Osteoblast (primary cell): ENCODE measurements at places on chromosomes 11 and 22.

GRCh38 chr11:75154646-75155569 lies 4.0 kb downstream of the SLCO2B1 start:
- H3K27ac ChIP-seq = no peak overlapping the region
- DNase-seq = no peak
- no peaks in the 10 kb centered on the region for H3K36me3 ChIP-seq
- H3K4me3 ChIP-seq = no peak overlapping the region

- H3K27ac ChIP-seq = no peak overlapping the region
- no peak for DNase-seq
- H3K4me1 ChIP-seq = no peaks in the 10 kb centered on the region
- peaks cover 12% of the 10 kb centered on the region for H3K27me3 ChIP-seq
- no peak overlapping the region for H3K4me3 ChIP-seq
Measured at GRCh38 chr22:22842085-22842484, 45.5 kb upstream of the IGLL5 start.

DNA sequence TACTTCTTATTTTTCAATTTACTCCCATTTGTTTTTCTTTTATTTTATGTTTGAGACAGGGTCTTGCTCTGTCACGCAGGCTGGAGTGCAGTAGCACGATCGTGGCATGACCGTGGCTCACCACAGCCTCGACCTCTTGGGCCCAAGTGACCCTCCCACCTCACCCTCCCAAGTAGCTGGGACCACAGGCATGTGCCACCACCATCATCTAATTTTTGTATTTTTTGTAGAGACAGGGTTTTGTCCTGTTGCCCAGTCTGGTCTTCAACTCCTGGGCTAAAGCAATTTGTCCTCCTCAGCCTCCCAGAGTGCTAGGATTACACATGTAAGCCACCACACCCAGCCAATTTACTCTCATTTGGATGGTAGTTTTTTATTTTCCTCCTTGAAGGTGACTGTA lies 679.3 kb upstream of the CCDC179 start:
- H3K4me1 ChIP-seq = no peaks in the 10 kb centered on the region
- H3K27ac ChIP-seq = no peak overlapping the region
- H3K4me3 ChIP-seq = no peak overlapping the region

DNA sequence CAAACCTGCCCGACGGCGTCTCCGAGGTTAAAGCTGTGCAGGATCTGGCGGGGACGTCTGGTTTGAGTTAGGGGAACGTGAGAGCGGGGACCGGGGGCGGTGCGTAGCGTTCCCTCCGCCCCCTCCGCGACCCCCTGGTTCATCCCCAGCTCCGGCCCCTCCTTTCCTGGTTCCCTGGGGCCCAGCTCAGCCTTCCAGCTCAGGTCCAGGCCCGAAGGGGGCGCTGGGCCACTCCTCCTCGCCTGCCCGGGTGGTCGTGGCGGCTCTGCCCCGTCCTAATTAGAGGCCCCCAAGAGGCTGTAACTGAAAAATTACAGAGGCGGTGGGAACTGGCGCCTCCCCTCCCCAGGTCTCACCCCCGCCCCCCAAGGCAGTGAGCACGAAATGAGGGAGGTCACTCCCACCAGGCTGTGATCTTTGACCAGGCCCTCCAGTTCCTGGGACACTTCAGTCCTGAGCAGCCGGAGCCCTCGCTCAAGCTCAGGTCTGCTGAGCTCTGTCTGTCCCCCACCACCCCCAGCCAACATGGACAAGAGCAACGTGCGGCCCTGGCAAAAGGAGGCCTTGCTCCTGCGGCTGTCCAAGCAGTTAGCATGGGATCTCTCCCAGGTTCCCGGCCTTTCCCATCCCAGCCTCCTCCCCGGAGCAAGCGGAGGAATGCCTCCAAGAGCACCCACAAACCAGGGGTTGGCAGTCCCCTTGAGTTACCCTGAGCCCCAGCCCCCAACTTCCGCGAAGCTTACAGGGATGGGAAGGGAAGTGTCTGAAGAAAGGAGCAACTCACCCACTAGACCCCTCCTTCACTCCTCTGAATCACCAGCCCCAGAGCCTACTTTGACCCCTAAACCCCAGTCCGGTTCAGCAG lies 3.3 kb downstream of the CD248 start:
- H3K27ac ChIP-seq = peak overlapping the region; percentile 94
- H3K4me3 ChIP-seq = peak overlapping the region; percentile 75
- no peaks in the 10 kb centered on the region for H3K27me3 ChIP-seq
- no peaks in the 10 kb centered on the region for H3K36me3 ChIP-seq
- peak; percentile 83 for DNase-seq

GRCh38 chr11:17989306-17989705 lies 23.5 kb downstream of the SERGEF start:
- DNase-seq = no peak
- H3K27ac ChIP-seq = no peak overlapping the region
- H3K4me1 ChIP-seq = peaks cover 13% of the 10 kb centered on the region

DNA sequence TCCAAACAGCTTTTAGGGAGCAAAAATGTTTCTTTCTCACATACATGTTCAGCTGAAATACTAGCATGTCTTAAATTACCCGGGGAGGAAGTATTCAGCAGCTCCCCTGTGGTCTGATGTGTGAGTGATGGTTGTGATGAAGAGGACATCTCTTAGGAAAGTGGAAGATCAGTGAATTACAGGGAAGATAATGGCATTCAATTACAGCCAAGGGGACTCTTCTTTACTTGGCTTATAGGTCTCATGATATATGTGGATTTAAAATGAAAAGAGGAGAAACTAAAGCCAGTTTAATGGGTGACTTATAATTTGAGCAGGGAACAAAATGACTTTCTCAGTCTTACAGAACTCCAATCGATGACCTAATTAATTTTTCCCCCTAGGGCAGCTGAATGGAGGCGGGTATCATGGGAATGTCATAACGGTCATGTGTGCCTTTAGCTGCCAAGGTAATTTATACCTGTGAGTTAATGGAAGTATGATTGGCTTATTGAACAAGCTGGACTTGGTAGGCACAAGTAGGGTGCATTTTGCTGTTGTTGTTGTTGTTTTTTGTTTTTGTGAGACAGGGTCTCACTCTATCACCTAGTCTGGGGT lies 198.8 kb downstream of the HIPK3 start:
- DNase-seq = no peak
- peaks cover 11% of the 10 kb centered on the region for H3K4me1 ChIP-seq
- H3K36me3 ChIP-seq = no peaks in the 10 kb centered on the region
- no peaks in the 10 kb centered on the region for H3K27me3 ChIP-seq
- H3K4me3 ChIP-seq = no peak overlapping the region

- no peak for DNase-seq
- H3K4me3 ChIP-seq = no peak overlapping the region
- H3K27me3 ChIP-seq = no peaks in the 10 kb centered on the region
- no peaks in the 10 kb centered on the region for H3K36me3 ChIP-seq
- H3K27ac ChIP-seq = peak overlapping the region; percentile 61
Measured at GRCh38 chr11:130635937-130636630, 187.6 kb downstream of the ADAMTS15 start.

DNA sequence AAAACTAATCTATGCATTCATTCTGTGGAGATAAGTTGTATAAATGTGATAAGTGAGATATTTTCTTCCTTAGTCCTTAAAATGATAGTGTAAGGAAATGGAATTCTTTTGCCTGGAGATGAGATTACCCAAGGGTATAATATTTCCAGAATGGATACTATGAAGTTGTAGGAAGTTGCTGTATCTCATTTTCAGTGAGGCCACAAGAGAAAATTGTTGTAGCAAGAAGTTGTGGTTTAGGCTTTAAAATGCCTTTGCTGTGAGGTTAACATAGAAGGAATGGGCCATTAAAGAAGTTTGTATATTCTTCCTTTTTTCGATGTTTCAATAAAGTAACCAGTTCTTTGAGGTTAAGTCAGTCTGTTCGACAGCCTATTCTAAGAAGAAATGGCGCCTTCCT lies 50.7 kb upstream of the LIN7C start:
- no peaks in the 10 kb centered on the region for H3K36me3 ChIP-seq
- no peaks in the 10 kb centered on the region for H3K27me3 ChIP-seq
- H3K27ac ChIP-seq = peak overlapping the region; percentile 62
- peaks cover 17% of the 10 kb centered on the region for H3K4me1 ChIP-seq
- DNase-seq = no peak

GRCh38 chr11:8276528-8276927 lies 12.8 kb upstream of the LMO1 start:
- H3K27ac ChIP-seq = no peak overlapping the region
- H3K36me3 ChIP-seq = no peaks in the 10 kb centered on the region
- DNase-seq = peak; percentile 23

GRCh38 chr11:94768602-94769541 lies 716 bp downstream of the AMOTL1 start:
- peak overlapping the region; percentile 74 for H3K27ac ChIP-seq
- H3K4me3 ChIP-seq = peak overlapping the region; percentile 91
- no peaks in the 10 kb centered on the region for H3K27me3 ChIP-seq

- peaks cover 25% of the 10 kb centered on the region for H3K4me1 ChIP-seq
- no peaks in the 10 kb centered on the region for H3K27me3 ChIP-seq
- peak overlapping the region; percentile 81 for H3K27ac ChIP-seq
Measured at GRCh38 chr11:29173660-29174062, 843.2 kb downstream of the KCNA4 start.

GRCh38 chr11:24478718-24479117 lies 18.1 kb upstream of the LUZP2 start:
- H3K4me3 ChIP-seq = no peak overlapping the region
- no peaks in the 10 kb centered on the region for H3K4me1 ChIP-seq
- no peak for DNase-seq
- no peaks in the 10 kb centered on the region for H3K27me3 ChIP-seq
- H3K27ac ChIP-seq = no peak overlapping the region
- H3K36me3 ChIP-seq = no peaks in the 10 kb centered on the region

DNA sequence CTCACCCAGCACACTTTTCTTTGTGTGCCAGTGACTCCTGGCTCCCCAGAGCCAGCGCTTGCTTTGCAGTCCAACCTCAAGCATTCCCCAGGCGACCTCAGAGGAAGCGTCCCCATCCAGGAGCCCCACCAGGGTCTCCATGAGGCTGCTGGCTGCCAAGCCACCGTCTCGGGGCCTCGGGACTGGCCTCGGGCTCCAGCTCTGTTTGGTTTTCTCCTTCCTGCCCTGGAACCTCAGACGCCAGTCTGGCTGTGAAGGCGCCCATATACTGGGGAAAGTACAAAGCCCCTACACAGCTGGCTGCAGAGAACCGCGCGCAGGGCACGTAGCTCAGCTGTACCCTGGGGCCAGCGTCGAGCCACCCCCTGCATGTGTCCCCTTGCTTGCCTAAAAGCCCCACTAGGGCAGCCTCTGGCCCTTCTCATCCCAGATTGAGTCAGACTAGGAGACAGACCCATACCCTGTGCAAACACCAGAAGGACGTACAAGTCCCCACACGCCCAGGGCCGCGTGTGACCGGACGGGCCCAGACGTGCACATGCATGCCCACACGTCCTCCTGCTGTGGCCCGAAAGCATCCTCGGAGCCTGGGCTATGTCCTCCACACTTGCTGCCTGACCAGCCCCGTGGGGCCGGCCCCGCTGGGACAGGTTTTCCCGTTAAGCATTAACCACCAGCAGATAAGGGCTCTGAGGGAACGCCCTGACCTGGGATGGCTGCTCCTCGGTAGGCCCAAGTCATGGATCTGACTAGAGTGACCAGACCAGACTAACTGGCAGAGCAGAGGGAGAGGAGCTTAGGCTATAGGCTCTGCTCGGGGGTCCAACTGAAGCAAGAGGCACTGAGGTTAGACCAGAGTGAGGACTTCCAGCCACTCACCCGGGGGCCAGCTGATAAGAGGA lies 4.2 kb upstream of the SYT8 start:
- H3K36me3 ChIP-seq = no peaks in the 10 kb centered on the region
- H3K4me1 ChIP-seq = peaks cover 50% of the 10 kb centered on the region
- H3K4me3 ChIP-seq = no peak overlapping the region
- H3K27ac ChIP-seq = no peak overlapping the region
- H3K27me3 ChIP-seq = no peaks in the 10 kb centered on the region

DNA sequence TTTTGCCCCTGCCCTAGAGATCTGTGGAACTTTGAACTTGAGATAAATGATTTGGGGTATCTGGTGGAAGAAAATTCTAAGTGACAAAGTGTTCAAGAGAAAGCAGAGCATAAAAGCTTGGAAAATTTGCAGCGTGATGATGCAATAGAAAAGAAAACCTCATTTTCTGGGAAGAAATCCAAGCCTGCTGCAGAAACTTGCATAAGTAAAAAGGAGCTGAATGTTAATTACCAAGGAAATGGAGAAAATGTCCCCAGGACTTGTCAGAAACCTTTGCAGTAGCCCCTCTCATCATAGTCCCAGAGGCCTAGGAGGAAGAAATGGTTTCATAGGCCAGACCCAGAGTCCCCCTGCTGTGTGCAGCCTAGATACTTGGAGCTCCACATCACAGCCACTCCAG lies 686.9 kb downstream of the FAM181B start:
- DNase-seq = no peak
- H3K4me3 ChIP-seq = no peak overlapping the region
- no peaks in the 10 kb centered on the region for H3K27me3 ChIP-seq
- no peaks in the 10 kb centered on the region for H3K4me1 ChIP-seq
- H3K36me3 ChIP-seq = no peaks in the 10 kb centered on the region

- H3K4me1 ChIP-seq = peaks cover 6% of the 10 kb centered on the region
- H3K27ac ChIP-seq = no peak overlapping the region
- DNase-seq = no peak
- no peak overlapping the region for H3K4me3 ChIP-seq
- no peaks in the 10 kb centered on the region for H3K36me3 ChIP-seq
Measured at GRCh38 chr11:33412241-33412640, 155.1 kb downstream of the HIPK3 start.

DNA sequence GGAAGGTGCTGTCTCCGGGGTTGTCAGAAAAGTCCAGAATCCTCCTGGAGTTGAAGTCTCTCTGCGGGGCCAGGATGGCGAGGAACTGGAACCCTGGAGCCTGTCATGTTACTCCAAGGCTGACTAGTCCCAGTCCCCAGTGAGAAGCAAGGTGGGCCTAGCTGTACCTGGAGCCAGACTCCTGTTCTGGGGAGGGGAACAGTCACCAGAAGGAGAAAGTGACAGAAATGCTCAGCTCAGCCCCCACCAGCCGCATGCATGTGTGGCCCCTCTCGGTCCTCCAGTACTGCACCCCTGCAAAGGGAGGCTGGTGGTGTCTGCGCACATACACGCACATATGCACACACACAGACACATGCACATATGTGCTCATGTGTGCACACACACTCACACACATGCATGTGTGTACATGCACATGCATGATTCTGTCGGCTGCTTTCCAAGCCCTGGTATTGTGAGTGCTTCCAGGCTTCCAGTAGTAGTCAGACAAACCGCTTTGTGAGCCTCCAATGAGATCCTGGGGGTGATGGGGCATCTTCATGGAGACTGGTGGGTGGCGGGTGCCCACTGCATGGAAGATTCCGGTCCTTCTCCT lies 54.3 kb downstream of the RTL6 start:
- no peaks in the 10 kb centered on the region for H3K36me3 ChIP-seq
- H3K4me3 ChIP-seq = no peak overlapping the region
- no peaks in the 10 kb centered on the region for H3K27me3 ChIP-seq
- H3K4me1 ChIP-seq = peaks cover 9% of the 10 kb centered on the region
- H3K27ac ChIP-seq = no peak overlapping the region

DNA sequence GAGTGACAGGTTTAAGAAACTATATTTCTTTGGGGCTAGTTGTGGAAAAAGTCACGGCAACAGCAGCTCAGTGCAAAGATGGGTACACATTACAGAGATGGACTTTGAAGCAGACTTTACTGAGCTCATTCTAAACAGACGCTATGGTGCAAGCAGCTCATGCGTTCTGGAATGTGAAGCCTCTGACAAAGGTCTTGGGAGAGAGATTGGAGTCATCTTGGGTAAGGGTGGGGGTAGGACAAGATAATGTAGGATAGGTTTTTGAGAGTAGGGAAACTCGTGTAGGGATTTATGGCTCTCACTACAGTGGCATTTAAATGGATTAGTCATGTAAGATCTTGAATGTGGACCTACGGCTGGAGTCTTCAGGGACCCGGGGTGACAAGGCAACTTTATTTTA lies 36.2 kb upstream of the CLMP start:
- no peaks in the 10 kb centered on the region for H3K27me3 ChIP-seq
- H3K4me3 ChIP-seq = no peak overlapping the region
- H3K4me1 ChIP-seq = peaks cover 37% of the 10 kb centered on the region
- no peaks in the 10 kb centered on the region for H3K36me3 ChIP-seq
- H3K27ac ChIP-seq = peak overlapping the region; percentile 81
- DNase-seq = no peak
